ENCODE measurements at places on chromosomes 2 and 18. TPM values are rescaled to one million over a fixed set of nuclear protein-coding genes. Genes with fewer than 3 reads are reported as not detected.

GRCh38 chr18:48592540-48593171 lies 53.8 kb downstream of the CTIF start:
- DNase-seq: no peak
- no peak overlapping the region for H3K27ac ChIP-seq
- no peaks in the 10 kb centered on the region for H3K36me3 ChIP-seq
- H3K27me3 ChIP-seq: no peaks in the 10 kb centered on the region
- no peak overlapping the region for H3K4me3 ChIP-seq

GRCh38 chr18:24397131-24397693 lies 412 bp downstream of the OSBPL1A start:
- DNase-seq: peak; percentile 79
- no peaks in the 10 kb centered on the region for H3K36me3 ChIP-seq
- H3K27me3 ChIP-seq: no peaks in the 10 kb centered on the region
- no peaks in the 10 kb centered on the region for H3K4me1 ChIP-seq

DNA sequence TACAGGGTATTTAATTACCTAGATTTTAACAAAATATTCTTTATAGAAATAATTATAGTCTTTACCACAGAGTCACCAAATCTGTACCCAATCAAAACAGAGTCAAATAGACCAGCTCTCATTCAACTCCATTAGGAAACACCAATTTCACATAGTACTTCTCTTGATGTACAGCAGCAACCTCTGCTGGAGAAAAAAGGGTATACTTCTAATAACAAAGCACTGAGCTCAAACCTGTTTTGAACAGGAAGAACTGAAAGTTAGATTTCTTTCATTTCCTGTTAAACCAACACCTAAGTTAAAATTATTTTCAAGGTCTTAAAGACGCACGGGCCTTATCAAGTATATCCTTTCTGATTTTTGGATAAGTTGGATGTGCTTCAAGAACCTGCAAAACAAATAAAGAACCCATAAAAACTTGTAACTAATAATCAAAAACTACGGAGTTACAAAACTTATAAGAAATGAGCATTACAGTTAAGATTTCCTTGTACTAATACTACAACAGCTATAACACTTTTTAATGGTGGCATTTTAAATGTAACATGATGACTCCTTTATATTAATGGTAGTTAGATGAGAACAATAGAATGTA lies 79.0 kb downstream of the TTC21B start:
- H3K4me1 ChIP-seq: peaks cover 6% of the 10 kb centered on the region
- peaks cover 2% of the 10 kb centered on the region for H3K36me3 ChIP-seq
- H3K27me3 ChIP-seq: no peaks in the 10 kb centered on the region
- no peak overlapping the region for H3K27ac ChIP-seq

GRCh38 chr18:79613186-79613931 lies 66.2 kb upstream of the CTDP1 start:
- H3K4me1 ChIP-seq: no peaks in the 10 kb centered on the region
- H3K36me3 ChIP-seq: no peaks in the 10 kb centered on the region
- peaks cover 6% of the 10 kb centered on the region for H3K27me3 ChIP-seq
- no peak for DNase-seq

DNA sequence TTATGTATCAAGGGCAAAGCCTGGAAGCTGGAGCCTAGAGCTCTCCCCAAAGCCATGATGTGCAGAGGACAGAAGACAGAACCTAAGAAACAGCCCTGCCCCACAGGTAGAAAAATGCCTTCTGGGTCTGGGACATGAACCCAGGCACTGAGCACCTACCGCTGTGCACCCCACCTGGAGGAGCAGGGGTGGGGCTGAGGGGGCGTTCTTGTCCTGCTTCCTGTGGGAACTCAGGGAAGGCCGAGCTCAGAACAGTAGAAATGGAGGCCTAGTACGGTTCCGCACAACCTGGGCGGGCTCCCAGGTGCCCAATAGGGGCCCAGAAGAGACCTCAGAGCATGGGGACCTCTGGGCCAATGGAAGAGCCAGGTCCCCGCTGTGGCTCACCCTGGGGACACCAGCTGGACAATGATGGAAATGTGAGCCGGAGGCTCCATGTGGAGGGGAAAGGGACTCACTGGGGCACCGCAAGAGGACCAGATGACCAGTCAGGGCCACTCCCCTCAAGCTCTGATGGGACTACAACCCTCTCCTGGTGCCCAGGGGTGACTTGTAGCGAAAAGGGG lies 3.2 kb downstream of the CRACDL start:
- H3K4me1 ChIP-seq: no peaks in the 10 kb centered on the region
- H3K27ac ChIP-seq: no peak overlapping the region
- peaks cover 61% of the 10 kb centered on the region for H3K27me3 ChIP-seq
- no peak overlapping the region for H3K4me3 ChIP-seq

GRCh38 chr2:170214309-170214948 lies 36.5 kb downstream of the MYO3B start:
- no peak for DNase-seq
- no peaks in the 10 kb centered on the region for H3K36me3 ChIP-seq
- H3K4me1 ChIP-seq: no peaks in the 10 kb centered on the region
- H3K27me3 ChIP-seq: no peaks in the 10 kb centered on the region

- peak; percentile 76 for DNase-seq
- no peaks in the 10 kb centered on the region for H3K36me3 ChIP-seq
These were observed 40.6 kb upstream of the MAP2 start for GRCh38 chr2:209383212-209383611.

DNA sequence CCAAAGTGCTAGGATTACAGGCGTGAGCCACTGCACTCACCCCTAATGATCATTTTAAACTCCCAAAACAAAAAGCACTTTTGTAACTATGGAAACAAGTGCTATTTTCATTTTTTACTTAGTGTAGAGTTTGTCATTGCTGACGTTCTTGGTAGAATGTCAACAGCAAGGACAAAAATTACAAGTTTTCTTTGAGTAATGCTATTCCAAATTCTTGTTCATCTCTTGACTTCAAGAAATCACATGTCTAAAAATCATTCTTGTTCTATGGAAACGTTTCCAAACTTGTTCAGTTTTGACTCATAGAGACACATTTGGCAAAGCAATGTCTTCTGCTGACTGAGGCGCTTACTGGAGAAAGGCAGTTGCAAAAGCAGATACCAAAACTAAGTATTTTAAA lies 82.6 kb downstream of the MBP start:
- no peak overlapping the region for H3K27ac ChIP-seq
- no peaks in the 10 kb centered on the region for H3K4me1 ChIP-seq
- no peak for DNase-seq

DNA sequence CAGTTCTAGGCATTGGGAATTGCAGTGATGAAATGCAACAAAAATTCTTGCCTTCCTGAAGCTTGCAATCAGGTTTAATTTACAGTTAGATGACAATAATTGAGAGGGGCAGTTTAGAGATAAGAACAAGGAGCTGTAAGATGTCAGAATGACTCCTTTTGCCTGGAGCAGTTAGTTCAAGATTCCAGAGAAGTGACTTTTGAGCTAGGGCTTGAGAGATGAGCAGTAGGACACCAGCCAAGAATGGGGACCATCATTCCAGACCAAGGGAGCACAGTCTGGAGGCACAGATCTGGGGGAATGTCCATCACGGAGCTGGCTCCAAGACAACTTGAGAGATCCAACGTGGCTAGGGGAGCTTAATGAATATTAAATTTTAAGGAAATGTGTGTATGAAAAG lies 26.8 kb downstream of the CACNB4 start:
- no peak overlapping the region for H3K4me3 ChIP-seq
- no peaks in the 10 kb centered on the region for H3K27me3 ChIP-seq
- no peaks in the 10 kb centered on the region for H3K36me3 ChIP-seq
- H3K27ac ChIP-seq: no peak overlapping the region
- no peaks in the 10 kb centered on the region for H3K4me1 ChIP-seq
- no peak for DNase-seq

GRCh38 chr2:69634196-69634821 lies 9.2 kb downstream of the AAK1 start:
- no peak for DNase-seq
- no peak overlapping the region for H3K4me3 ChIP-seq
- H3K4me1 ChIP-seq: peaks cover 22% of the 10 kb centered on the region
- H3K36me3 ChIP-seq: no peaks in the 10 kb centered on the region

- H3K36me3 ChIP-seq: peaks cover 18% of the 10 kb centered on the region
- H3K4me1 ChIP-seq: peaks cover 72% of the 10 kb centered on the region
- no peaks in the 10 kb centered on the region for H3K27me3 ChIP-seq
- peak overlapping the region; percentile 96 for H3K27ac ChIP-seq
- DNase-seq: peak; percentile 32
- H3K4me3 ChIP-seq: no peak overlapping the region
These were observed 47.6 kb downstream of the ALPK2 start for GRCh38 chr18:58581265-58581664.

- H3K27ac ChIP-seq: no peak overlapping the region
- H3K36me3 ChIP-seq: no peaks in the 10 kb centered on the region
- DNase-seq: no peak
These were observed 65.6 kb downstream of the ODC1 start for GRCh38 chr2:10382354-10383061.

- no peaks in the 10 kb centered on the region for H3K27me3 ChIP-seq
- no peak overlapping the region for H3K4me3 ChIP-seq
- H3K36me3 ChIP-seq: no peaks in the 10 kb centered on the region
- no peak for DNase-seq
- no peak overlapping the region for H3K27ac ChIP-seq
These were observed 571.9 kb upstream of the CNTNAP5 start for GRCh38 chr2:123453046-123453700.

Gene HDHD2
- polyA plus RNA-seq: 92.5 TPM

Gene APCDD1
- polyA plus RNA-seq: 51.2 TPM

Gene FAM124B
- polyA plus RNA-seq: not detected

Gene UGT1A9
- polyA plus RNA-seq: not detected

Gene B3GNT7
- 2.9 TPM for polyA plus RNA-seq

Gene XRCC5
- polyA plus RNA-seq: 241 TPM

Gene KLF7
- 8.3 TPM for polyA plus RNA-seq

Gene IL1A
- not detected for polyA plus RNA-seq

Gene ATP8B1
- not detected for polyA plus RNA-seq

Measured in cardiac muscle cell (in vitro differentiated cells and primary cell).